ENCODE measurements at places on chromosomes 16 and 17.

DNA sequence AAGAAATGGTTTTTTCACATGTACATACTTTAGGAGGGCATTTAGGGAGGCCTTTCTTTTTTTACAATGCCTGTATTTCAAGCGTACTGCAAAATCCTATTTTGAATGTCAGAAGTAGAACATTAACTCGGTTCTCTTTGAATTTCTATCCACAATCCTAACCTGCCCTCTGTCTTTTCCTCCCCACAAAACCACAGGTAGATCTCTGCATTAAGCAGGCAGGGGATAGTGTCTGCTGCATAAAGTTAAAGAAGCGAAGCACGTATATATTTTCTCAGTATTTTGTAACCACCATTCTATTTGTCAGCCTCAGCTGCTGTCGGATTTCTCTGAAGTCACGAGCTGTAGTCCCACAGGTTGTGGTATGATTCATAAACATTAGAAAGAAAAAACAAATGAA, 137.5 kb downstream of the SHISA6 start:
- no peak for DNase-seq

DNA sequence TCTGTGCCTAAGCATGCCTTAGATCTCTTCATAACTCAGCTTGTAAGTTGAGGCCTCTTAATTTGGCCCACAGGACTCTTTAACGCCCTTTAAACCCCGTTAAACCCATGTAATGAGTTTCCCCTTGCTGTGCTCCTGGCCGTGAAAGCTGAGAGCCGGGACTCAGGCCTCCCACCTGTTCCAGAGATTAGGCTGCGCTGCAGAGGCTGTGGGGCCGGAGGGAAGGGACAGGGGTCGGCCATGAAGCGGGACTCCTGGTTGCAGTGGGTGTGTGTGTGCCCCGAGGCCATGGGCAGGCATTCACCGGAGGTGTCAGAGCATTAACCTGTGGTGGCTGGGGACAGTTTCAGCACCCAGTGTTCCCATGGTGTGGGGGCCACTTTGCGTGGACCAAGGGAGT, 150.8 kb upstream of the IRX3 start:
- no peak for DNase-seq

DNA sequence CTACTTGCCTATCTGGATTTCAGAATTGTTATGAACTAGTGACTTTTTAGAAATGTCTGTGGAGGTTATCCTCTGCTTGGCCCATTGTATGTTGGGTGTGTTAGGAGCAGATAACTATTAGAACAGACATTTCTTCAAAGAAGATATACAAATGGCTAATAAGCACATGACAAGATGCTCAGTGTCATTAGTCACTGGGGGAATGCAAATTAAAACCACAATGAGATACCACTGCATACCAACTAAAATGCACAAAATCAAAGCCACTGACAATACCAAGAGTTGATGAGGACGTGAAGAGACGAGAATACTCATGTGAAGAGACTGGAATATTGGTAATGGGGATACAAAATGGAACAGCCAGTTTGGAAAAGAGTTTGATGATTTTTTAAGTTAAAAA, 39.2 kb downstream of the CEP112 start:
- DNase-seq, result no peak

- no peak for DNase-seq
These were observed 349.1 kb downstream of the SEC14L1 start for GRCh38 chr17:77489893-77490255.

DNA sequence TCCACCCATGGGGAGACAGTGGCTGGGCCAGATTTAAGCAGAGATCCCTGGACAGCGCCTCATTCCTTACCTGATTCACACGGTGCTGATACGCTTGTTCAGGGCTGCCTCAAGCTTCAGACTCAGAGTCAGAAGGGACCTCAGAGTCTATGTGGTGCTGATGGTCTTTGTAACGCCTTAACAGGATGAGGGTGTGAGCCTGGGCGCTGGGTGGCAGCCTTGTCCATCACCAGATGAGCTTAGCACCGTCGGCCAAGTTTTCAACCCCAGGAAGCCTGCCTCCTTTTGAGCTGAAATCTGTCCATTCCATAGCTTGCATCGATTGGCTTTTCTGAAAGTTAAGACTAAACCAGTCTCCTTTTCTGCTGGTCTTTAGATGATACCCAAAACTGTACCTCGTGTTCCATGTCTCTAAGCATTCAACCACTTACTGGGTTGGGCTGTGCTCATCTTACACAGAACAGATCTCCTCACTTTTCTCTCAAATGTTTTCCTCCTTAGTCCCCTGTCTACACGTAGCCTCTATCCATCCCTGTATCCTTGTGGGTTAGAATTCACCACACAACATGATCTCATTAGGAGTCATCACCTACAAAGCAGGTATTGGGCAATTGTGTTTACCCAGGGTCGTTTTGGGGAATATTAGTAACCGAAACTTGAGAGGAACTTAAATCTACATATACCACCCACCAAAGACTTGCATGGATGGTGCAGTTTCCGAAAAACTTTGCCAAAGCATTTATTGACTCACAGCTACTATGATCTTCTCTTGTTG, 573.4 kb downstream of the CDH13 start:
- DNase-seq, result no peak

DNA sequence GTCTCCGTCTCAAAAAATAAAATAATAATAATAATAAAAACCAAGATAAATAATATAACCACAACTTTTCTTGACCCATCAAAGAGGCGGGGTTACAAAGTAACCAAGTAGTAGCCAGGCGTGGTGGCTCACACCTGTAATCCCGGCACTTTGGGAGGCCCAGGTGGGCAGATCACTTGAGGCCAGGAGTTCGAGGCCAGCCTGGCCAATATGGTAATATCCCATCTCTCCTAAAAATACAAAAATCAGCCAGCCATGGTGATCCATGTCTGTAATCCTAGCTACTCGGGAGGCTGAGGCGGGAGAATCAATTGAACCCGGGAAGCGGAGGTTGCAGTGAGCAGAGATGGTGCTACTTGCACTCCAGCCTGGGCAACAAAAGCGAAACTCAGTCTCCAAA, 45.3 kb downstream of the ADCY9 start:
- no peak for DNase-seq

- DNase-seq, result no peak
These were observed 25.8 kb upstream of the STH start for GRCh38 chr17:45973099-45973780.

GRCh38 chr16:47477679-47478078, 16.5 kb downstream of the PHKB start:
- DNase-seq, result no peak

DNA sequence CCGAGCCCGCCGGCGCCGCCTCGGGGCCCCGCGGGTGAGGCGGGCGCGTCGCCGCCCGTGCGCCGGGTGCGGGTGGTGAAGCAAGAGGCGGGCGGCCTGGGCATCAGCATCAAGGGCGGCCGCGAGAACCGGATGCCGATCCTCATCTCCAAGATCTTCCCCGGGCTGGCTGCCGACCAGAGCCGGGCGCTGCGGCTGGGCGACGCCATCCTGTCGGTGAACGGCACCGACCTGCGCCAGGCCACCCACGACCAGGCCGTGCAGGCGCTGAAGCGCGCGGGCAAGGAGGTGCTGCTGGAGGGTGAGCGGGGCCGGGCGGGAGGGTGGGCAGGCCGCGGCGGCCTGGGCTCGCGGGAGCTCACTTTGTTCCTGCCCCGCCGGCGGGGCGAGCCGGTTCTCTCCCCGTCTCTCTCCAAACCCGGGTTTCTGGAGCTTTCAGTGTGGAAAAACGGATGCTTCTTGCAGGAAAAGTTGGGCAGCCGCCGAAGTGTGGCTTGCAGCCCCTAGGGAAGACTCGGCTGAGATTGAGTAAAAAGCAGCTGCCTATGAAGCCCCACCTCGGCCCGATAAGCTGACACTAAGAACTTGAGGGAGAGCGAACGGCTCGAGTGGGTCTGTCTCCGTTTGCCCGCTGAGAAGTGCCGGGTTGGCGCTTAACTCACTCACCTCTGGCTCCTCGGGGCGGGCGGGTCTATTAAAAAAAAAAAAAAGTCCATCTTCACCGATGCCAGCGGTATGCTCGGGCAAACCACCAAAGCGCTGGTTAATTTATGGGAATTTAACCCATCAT, 677 bp downstream of the SNTB2 start:
- DNase-seq, result no peak

DNA sequence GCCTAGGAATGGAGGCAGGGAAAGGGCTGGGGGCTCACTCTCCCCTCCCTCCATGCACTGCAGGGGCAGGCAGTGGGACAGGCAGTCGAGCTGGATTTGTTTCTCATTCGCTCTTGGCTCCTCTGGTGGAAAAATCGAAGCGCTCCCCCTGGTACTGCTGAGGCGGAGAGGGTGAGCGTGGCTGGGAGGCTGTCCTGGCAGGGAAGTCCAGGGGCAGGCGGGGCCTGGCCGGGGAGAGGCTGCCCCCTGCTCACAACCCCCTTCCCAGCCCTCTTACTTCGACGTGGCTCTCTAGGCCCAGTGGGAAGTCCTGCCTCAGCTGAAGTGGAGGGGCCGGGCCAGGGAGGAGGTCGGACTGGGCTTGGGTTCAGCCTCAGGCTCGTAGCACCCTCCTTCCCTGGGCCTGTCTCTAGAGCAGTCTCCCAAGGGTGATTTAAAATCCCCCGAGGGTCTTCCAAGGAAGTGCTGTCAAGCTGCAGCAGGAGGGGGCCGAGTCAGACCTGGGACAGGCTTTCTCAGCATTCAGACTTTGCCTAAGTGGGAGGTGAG, 16.5 kb upstream of the TMEM92 start:
- peak; percentile 94 for DNase-seq

GRCh38 chr16:28105954-28106353, 42.4 kb upstream of the GSG1L start:
- DNase-seq, result no peak

DNA sequence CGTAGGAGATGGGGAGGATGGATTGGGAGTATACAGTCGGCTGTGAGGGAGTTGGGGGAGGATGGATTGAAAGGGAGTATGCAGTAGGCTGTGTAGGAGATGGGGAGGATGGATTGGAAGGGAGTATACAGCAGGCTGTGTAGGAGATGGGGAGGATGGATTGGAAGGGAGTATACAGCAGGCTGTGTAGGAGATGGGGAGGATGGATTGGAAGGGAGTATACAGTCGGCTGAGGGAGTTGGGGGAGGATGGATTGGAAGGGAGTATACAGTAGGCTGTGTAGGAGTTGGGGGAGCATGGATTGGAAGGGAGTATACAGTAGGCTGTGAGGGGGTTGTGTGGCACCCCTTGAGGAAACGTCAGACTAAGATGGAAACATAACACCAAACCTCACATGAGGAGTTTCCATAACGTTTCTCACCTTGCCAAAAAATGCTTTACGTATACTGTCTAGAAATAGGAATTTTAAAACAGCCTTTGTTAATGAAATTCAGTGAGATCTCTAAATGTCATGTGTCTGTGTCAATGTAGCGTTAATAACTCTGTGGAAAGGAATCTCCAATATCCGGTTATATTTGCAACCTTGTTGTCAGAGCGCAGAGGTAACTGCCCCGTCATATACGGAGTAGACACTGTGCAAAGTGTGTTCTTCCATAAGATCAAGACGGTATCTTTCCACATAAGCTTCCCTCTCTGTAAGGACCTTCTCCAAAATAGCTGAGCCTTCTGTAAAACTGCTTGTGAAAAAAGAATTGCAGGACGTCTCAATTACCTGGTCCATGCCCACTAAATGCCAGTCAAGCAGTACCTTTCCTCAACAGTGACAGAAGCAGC, 6.3 kb upstream of the VPS53 start:
- DNase-seq, result no peak

- DNase-seq, result no peak
These were observed at the start of gene CCDC57 for GRCh38 chr17:82212331-82213250. CCDC57 (minus strand) TSS chr17:82212842; CDS start chr17:82201944, 10,898 bp downstream.

DNA sequence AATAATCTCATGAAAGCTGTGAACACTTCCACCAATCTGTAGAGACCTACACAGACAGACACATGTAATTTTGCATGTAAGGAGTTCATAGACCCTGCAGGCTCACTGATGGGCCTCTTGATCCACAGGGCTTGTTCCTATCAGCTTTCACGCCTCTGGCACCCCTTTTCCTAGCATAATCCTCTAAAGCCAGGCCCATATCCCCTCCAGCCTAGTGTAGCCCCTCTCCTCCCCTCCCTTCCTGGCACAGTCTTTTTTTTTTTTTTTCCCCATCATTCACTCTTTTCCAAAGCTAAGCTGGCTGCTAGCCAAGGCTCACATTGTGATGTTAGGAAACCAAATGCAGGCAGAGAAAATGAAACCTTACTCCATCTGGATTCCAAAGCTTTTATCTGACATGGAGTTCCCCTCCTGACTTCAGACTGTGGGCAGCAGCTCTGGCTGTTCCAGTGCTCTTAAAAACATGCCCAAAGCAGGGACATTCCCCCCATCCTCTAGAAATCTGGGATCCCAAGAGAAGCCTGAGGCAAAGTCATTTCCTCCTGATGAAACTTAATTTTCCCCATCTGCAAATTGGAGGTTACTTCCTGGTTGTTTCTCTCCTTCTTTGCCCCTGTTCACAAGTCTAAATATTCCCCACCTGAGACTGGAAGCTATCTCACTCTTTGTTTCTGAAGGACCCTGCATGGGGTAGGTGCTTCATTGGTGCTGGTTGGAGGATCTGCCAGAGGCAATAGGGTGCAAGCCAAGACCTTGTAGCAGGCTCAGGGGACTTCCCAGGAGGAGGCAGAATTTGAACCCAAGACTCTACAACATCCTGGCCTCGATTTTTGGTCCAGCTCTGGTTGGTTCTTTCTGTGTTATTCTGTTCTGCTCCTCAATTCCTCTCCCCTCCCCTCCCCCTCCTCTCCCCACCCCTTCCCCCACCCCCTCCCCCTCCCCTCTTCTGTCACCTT, 9.9 kb upstream of the CCL5 start:
- DNase-seq, result no peak

DNA sequence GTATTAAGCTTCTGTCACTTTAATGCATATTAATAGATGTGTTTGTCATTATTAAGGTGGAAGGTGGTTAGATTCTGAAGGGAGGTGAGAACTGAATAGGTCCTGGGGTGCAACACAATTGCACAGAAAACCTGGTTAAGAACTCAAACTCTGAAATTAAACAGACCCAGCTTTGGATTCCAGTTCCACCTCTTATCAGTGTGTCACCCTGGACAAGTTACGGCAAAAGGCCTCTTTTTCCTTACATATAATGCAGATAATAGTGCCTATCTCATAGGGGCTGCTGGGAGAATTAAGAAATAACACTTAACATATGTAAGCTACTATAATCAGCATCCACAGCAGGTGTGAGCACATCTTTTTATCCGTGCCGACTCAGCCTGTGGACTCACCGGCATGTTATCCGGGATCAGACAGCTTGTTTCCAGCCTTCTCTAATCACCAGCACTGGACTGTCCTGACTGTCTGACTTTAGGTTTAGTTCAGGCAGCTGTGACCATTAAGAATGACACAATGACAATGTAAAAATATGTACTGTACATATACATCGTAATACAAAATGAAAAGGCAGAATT, 31.4 kb downstream of the TEX2 start:
- DNase-seq, result no peak
